ENCODE measurements at places on chromosomes 2 and 18.

GRCh38 chr18:1604751-1605150, 700.1 kb downstream of the ADCYAP1 start:
- no peak for DNase-seq

GRCh38 chr2:6186332-6187151, 494.4 kb downstream of the SOX11 start:
- no peak for DNase-seq

GRCh38 chr2:232368311-232368731, 10.2 kb upstream of the ALPP start:
- no peak for DNase-seq

DNA sequence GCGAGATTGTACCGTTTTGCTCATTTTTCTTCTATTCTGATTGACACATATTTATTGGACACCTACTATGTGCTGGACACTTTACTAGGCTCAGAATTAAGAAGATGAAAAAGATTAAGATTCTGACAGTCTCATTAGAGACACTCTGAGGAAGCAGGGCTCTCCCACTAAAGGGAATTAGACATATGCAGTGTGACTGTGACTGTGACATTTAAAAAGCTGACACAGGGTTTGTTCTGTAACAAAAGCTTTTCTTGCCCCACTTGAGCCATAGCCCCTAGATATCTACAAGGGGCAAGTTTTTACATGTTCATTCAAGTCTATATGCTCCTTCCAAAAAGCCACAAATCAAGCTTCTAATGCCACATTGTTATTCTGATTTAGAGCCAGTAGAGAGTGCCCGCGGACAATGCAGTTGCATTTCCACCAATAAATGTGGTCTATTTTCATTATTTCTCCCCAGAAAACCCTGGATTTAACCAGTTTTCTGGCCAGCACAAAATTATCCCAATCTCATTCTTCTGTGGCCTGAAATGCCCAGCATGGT, 9.8 kb downstream of the ARHGAP25 start:
- DNase-seq = no peak

GRCh38 chr2:191682126-191682525, 4.2 kb downstream of the NABP1 start:
- no peak for DNase-seq

GRCh38 chr18:36335476-36336279, 38.2 kb downstream of the FHOD3 start:
- DNase-seq = no peak

DNA sequence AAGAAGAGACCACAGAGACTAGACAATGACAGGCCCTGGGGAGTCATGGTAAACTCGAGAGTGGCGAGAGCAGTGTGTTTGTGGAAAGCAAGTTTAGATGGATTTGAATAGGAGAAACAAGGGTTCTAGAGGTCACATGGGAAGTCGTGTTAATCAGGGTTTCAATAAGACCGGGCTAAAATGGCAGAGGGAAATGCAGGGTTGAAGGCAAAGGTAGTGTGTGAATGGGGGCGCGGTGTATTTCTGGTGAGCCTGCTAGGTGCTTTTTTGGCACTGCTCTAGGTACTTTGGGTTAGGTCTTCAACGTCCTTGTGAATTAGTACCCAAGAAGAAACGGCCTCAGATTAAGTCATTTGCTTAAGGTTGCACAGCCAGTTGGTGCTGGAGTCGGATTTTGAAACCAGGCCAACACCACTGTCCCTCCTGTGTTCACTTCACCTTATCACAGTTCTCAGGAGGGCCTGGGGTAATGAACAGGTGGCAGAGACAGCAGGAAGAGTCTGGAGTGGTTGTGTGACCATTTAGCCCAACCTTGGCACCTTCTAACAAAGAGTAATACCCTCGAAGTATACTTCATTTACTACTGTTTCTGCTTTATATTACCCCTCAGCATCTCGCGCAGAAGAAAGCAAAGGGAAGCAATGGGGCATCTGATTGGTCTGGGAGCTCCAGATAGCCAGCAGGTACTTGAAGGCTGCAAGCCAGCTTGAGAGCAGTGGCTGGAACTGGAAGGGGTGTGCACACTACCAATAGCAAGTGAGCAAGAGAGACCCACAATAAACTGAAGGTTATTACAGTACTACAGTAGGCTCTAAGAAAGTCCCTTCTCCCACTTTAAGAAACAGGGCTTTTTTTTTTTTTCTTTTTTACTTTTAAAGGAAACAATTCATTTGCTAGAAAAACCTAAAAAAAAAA, 33.4 kb upstream of the GAREM2 start:
- peak; percentile 10 for DNase-seq

DNA sequence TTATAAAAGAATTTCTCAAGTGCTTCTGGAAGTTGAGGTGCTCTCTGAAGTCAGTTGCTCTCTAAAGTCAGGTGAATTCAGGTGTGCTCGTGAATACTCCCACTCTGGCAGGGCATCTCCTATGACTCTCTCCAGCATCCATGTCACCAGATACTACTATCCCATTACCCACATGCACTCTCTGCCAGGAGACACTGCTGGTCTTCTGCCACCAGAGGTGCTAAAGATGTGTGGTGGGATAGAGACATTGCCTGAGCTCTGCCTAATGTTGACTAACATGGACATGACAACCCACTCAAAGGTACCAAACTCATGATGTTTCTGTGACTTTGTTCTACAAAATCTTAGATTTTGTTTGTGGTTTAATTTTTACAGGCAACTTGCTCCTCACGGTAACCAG, 106.4 kb upstream of the HNRNPA3 start:
- no peak for DNase-seq

DNA sequence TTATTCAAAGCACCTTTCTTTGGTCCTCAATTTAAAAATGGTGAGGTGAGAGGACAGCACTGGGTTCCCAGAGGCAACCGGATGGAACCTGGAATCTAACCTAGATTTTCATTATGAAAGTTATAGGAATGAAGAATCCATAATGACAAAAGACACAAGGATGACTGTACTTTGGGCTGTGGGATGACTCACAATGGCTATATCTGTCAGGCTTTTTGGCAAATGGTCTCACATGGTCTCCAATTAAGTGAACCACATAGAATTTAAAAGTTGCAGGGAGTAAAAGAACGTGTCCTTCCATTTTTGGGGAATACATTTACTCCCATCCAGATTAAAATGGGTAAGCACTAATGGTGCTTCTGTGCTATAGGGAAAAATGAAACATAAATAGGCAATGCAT, 31.8 kb upstream of the LYPD1 start:
- no peak for DNase-seq

- no peak for DNase-seq
Measured at GRCh38 chr2:46716927-46717326, 198.7 kb downstream of the MCFD2 start.

DNA sequence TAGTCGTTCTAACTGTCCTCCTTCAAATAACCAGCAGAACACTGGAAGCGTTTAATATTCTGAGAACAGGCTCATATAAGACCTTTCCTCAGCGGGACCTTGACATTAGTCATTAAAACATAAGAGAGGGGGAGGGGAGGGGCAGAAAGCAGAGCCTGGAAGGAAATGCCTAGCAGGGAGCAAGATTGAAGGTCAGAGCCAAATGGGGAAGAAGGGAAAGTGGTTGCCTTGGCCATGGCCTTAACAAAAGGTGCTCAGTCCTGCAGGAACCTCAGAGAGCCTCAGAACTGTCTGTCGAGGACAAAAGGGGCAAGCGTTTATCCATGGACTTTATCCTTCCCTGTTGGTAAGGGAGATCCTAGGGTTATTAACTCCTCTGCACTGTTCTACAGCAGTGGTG, 856 bp upstream of the PLA2R1 start:
- DNase-seq = no peak

DNA sequence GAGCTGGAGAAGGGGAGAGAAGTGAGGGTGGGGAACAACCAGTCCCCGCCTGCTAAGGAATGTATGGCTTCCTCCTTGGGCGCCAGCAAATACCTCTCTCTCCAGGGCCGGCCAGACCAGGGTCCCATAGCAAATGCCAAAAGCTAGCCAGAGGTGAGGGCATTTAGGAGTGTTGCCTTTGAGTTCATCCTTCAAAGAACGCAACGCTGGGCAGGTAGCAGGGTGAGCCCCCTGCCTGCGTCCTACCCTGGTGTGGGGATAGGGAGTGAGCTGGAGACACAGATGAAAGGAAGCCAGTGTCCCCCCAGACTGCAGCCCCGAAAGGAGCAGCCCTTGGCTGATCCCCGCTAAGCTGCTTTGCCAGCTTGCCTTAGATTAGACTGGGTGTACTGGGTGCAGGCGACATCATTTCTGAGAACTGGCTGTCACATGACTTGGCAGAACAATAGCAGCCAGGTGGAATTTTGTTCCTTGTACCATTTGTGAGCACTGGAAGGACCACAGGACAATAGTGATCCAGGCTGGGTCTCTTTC, 40.4 kb downstream of the KLHL29 start:
- no peak for DNase-seq

- DNase-seq = no peak
Measured at GRCh38 chr2:190646780-190647522, 1.9 kb upstream of the NAB1 start.

DNA sequence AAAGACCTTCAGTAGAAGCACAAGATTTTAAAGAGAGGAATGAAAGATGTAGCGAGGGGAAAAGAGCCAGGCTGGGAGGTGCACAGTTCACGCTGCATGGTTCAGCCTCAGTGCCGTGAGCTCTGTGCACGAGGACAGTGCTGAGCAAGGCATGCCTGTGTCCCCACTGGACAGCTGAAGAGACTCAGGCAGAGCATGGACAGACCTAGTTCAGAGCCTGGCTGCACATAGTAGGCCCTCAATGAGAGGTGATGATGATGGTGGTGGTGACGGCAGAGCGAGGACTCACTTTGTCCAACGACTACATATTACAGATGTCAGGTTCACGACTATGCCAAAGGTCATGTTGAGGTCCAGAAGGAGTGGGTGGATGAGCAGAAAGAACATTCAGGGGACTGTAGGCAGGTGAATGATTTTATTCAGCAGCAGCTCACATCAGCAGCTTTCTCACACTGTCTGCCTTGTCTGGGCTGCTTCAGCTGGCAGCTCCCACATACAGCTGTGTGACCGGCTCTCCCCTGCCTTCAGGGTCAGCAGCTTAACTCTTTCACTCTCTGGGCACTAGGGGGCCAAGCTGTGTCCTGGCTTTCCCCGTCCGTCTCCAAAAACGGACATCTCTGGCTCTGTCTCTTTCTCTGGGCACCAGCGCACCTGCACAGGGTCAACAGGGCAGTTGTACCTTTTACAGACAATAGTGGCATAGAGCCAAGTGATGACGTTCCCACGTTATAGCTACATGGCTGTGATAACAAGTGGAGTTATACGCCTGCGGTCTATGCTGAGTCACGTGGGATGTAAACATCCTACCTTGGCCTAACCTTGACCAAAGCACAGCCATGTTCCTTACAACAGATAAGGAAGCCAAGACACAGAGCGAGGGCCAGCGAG, 128.8 kb upstream of the MSH6 start:
- no peak for DNase-seq

GRCh38 chr18:35998967-35999366, 26.5 kb downstream of the RMP24 start:
- no peak for DNase-seq

GRCh38 chr2:196205881-196206435, 34.6 kb upstream of the STK17B start:
- no peak for DNase-seq

GRCh38 chr2:238881353-238882081, 33.6 kb downstream of the TWIST2 start:
- no peak for DNase-seq

DNA sequence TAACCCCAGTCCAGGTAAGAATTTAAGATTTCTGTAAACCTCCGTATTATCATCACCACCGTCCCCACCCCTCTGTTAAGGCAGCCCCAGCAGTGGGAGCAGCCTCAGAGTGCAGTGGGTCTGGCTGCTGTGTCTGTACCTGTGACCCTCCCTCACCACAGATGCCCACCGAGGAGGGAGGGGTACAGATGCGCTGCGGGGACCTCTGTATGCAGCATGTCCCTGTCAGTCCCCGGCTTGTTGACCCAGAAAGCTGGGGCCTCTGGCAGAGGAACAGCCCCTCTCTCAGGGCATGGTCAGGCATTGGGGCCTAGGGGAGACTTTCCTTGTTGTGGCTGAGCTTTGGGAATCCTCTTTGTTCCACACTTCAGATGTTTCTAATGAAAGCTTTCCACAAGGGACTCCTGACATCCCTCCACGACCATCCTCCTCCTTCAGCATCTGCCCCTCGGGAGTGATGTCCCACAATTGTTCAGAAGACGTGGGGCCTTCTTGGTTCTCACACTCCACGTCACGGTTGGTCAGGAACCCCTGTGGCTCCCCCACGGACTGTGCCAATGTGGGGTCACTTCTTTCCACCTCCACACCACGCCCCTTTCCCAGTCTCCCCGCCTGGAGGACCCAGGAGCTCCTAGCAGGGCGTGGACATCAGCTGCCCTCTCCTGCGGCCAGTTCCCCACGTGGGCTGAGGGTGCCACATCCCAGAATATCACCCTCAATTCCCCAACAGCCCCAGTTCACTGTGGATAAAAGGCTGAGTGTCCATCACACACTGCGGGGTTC, 384.2 kb upstream of the MYT1L start:
- no peak for DNase-seq

- peak; percentile 25 for DNase-seq
Measured at GRCh38 chr2:177296040-177296439, 31.5 kb upstream of the NFE2L2 start.

DNA sequence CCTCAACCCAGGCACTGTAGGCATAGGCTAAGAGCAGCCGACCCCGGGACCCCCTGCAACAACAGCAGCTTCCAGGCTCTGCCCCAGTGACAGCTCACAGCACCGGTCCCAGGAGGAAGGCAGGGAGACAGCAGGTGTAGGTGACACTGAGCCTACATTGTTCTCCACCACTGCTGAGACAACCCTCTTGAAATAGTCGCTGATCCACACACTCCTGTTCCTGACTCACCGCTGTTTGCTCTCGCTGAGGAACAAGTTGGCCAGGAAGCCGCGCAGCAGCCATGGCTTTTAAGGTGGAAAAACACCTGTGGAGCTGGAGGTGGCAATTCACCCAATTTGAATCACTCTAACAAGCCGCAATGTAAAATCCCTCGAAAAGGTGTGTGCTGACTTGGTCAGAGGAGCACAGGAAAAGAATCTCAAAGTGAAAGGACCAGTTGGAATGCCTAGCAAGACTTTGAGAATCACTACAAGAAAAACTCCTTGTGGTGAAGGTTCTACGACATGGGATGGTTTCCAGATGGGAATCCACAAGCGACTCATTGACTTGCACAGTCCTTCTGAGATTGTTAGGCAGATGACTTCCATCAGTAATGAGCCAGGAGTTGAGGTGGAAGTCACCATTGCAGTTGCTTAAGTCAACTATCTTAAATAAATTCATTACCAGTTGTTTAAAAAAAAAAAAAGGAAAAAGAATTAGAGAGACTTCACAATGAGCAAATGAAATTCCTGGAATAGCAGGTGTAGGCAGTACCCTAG, 167.5 kb downstream of the ARL4C start:
- no peak for DNase-seq

- no peak for DNase-seq
Measured at GRCh38 chr2:177646791-177647190, 254.2 kb downstream of the AGPS start.

GRCh38 chr2:136434251-136434715, 316.3 kb upstream of the CXCR4 start:
- DNase-seq = no peak

GRCh38 chr2:106011380-106011779, 182.7 kb downstream of the UXS1 start:
- DNase-seq = no peak

All from left lung (tissue), 14 donors.